Stimulated activated CD8-positive, alpha-beta memory T cell treated with anti-CD3 and anti-CD28 coated beads, Interleukin-2, amount 100 ng/mL, for 1 hour (primary cell): ENCODE measurements at places on chromosomes 5 and 9.

DNA sequence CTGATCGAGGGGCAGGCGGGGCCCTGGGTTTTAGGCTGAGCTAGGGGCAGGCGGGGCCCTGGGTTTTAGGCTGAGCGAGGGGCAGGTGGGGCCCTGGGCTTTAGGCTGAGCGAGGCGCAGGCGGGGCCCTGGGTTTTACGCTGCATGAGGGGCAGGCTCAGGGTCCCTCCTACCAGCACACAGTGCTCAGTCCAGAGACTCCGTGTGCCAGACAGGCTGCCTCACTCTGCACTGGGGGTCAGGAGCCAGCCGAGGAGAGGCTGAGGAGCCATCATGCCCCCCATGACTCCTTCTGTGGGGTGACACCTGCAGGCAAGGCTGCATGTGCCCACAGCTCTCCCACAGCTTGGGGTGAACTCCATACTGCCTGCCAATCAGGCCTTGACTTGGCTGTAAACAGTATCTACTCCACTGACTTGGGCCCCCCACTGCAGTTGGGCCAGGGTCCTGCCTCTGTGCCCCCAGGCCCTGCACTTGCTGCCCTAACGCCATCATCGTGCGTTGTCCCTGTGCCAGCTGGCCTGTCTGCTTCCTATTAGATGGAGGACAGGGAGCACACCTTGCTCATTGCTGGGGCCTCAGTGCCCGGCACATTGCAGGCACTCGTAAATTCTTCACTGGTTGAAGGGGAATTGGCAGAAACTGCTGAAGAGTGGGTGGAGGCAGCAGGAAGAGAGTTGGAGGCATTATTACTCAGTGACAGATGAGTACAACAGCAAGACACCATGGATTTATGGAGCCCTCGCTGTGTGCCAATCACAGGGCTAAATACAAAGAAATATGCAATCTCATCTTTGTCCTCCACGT lies 78.6 kb downstream of the AMBP start:
- no peak for DNase-seq

- no peak for DNase-seq
These were observed 50.4 kb downstream of the POC5 start for GRCh38 chr5:75666801-75667200.

DNA sequence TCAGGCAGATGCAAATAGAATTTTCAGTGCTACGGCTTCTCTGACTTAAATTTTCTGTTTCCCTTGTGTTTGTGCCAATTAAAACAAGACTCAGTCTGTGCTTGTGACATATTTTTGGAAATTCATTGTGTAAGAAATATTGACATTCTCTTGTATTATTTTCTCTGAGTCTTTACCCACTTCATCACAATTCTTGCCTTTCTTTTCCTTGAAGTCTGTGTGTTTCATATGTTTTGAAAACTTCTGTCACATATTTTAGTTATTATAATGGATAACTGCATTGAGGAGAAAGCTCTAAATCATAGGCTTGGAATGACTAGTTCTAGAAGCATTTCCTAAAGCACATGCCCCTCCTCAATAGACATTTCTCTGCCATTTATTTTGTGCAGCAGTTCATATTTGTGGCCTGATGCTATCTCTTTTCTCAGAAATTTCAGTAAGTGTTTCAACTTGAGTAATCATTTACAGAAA lies 206.6 kb downstream of the PALM2AKAP2 start:
- no peak for DNase-seq

GRCh38 chr5:168291964-168292785 lies 730 bp downstream of the WWC1 start:
- DNase-seq: no peak

DNA sequence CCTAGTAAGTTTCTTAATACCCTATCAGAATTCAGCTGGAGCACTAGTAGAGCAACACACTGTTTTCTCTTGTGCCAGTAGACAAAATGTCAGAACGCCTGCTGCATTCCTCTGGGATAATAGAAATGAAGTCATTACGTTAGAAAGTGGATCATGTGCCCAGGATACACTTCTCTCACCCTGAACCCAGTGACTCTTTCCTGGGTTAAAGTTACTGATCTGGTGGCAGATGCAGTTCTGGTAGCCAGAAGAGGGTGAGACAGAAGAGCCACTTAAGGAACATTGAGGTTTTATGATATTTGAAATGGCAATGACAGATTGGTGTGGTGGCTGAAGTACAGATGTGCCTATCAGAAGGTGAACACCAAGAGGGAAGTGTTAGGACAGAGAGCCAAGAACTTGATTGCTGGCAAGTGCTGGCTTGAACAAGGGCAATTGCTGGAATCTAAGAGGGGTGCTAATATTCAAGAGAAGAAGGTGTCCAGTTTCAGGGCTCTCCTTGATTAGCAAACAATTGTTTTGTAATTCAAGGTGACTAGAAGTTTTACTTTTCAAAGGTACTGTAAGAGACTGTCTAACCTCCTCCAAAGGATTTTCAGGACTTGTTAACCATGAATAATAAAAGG lies 93.7 kb upstream of the ERBIN start:
- no peak for DNase-seq

DNA sequence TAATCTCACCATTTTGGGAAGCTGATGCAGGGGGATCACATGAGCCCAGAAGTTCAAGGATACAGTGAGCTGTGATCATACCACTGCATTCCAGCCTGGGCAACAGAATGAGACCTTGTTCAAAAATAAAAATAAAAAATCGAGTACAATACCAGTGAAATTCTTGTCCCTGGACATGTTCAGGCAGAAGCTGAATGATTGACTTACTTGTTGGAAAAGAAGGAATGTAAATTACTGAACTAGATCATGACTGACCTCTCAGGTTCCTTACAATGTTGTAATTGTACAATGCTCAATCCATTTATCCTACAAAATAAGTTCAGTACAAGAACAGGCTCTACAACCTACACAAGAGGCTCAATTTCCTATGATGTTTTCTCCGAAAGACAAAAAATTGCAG lies 1010.4 kb downstream of the TLE1 start:
- no peak for DNase-seq
